ENCODE measurements at places on chromosomes 6 and 20.

DNA sequence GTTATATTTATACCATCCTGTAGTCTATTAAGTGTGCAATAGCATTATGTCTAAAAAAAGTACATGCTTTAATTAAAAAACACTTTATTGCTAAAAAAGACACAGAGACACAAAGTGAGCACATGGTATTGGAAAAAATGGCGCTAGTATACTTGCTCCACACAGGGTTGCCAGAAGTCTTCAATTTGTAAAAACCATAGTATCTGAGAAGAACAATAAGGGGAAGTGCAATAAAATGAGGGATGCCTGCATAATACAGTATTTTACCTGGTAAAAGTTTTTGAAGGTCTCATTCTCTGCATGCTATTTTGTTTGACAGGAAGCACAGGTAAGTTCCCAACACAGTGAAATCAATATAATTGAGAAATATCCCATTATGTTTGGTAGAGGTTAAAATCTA is 1.6 kb downstream of the NOX3 start:
- no peak for DNase-seq

GRCh38 chr6:70843328-70843918 is 113.4 kb downstream of the B3GAT2 start:
- DNase-seq, result no peak

DNA sequence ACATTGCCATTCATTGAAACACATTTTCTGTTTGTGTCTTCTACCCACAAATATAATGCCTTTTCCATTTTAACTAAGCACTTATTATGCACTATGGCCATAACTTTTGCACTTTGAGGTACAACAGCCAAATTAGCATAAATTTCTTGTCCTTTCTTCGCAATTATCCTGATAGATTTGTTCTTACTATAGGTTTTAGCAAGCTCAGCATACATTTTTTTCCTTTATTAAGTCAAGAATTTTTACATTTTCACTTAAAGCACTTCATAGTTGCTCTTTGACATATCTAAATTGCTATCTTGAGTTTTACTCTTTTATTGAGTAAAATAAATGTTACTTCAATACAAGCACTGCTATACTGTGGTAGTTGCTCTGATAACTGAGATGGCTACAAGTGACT is 5.8 kb downstream of the DEFB114 start:
- DNase-seq, result no peak

GRCh38 chr20:48051794-48052474 is 266.7 kb upstream of the SULF2 start:
- DNase-seq, result peak; percentile 78

DNA sequence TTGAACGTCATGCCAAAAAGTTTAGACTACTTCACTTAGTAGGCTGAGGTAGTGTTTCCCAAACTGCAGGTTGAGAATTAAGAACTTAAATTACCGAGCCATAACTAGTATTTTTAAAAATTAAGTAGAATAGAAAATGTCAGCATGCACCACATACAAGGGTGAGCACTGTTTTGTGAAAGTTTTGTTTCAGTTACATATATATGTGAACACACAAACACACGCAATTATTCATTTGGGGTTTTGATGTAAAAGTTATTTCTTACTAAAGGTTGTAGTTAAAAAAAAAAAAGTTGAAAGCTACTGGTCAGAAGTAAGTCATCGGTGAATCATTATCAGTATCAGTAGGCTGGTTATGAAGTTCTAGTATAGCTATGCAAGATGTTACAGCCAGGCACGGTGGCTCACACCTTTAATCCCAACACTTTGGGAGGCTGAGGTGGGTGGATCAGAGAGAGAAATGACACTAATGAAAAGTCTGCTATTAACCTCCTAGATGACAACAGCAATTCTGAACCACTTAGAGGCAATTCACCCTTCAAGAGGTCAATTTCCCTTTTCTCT is 24.1 kb downstream of the FASTKD5 start:
- DNase-seq, result no peak

GRCh38 chr6:90251295-90251992 is 45.2 kb downstream of the BACH2 start:
- no peak for DNase-seq

DNA sequence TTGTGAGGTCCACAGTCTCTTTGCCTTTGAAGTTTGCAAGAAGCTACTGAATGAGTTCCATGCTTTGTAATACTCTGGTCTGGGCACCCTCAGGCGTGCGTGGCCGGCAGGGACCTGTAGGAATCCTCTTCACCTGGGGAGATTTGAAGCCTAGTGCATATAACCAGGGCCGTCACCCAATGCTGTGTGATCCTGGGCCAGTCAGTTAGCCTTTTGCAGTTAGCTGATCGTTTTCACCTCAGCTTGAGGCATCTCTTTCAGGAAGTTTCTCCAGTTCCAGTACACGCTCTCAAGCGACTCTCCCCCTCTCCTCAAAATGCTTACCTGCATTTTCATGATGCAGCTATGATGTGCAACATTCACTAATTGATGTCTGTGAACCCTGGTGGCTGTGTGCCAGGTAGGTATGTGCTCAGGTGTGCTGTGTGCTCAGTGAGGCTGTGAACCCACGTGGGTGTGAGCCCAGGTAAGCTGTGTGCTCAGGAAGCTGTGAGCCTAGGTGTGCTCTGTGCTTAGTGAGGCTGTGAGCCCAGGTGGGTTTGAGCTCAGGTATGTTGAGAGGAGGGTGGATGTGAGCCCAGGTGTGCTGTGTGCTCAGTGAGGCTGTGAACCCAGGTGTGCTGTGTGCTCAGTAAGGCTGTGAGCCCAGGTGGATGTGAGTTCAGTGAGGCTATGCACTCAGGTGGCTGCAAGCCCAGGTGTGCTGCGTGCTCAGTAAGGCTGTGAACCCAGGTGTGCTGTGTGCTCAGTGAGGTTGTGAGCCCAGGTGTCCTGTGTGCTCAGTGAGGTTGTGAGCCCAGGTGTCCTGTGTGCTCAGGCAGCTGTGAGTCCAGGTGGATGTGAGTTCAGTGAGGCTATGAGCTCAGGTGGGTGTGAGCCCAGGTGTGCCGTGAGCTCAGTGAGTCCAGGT is 120.4 kb downstream of the PHACTR3 start:
- DNase-seq, result peak; percentile 49

DNA sequence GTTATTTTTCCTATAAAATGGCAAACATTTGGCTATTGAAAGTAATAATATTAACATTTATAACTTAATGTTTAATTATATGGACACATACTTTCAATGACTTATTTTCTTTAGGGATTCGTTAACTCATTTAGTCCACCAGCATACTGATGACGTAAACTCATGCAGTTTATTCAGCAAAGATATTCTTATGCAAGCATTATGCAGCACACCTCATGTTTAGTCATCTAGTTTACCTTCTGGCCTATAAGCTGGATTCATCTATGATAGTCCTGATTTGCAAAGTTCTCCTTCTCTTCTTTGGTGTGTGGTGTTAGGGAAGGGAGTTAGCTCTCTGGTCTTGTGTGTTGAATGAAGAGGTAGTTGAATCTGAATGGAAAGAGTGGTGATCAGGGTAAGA is 60.0 kb downstream of the OR2J2 start:
- no peak for DNase-seq

- DNase-seq, result no peak
Measured at GRCh38 chr20:10848810-10849370, 175.1 kb upstream of the JAG1 start.

DNA sequence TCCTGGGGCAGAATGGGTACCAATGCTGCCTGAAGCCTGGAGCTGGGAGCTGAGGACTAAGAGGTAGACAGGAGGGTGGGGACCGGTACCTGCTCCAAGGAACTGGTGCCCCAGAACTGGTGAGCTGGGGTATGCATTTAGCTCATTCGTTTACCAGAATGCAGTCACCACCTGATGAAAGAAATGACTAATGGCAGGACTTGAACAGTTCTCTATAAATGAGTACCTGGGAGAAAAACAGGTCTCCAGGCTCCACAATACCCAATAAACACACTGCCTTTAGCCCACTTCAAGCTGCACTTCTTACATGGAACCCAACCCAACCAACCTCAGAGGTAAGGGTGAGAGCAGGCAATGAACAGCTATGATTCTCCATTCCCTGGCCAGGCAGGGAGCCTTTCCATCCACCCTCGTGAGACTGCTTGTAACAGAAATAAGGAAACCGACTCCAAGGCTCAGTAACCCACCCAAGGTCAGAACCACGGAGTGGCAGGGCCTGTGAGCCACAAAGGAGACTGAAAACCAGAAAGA is 15.4 kb downstream of the FKBP1A start:
- no peak for DNase-seq

GRCh38 chr6:169161572-169162167 is 92.0 kb downstream of the THBS2 start:
- no peak for DNase-seq

GRCh38 chr6:73648166-73648565 is 5.6 kb downstream of the SLC17A5 start:
- no peak for DNase-seq

DNA sequence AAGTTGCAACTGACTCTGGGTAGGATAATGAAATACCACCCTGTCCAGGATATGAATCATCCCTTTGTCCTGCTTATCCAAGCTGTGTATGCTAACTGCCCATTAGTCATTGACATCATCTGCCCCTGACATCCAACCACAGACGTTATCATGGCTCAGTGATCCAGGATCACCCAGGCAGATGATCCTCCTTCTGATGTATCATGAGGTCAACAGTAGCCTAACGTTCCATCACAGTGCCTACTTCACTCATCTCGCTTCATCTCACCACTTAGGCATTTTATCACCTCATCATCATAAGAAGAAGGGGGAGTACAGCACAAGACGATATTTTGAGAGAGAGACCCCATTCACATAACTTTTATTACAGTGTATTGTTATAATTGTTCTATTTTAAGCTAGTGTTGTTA is 13.4 kb upstream of the BTN3A2 start:
- DNase-seq, result no peak

DNA sequence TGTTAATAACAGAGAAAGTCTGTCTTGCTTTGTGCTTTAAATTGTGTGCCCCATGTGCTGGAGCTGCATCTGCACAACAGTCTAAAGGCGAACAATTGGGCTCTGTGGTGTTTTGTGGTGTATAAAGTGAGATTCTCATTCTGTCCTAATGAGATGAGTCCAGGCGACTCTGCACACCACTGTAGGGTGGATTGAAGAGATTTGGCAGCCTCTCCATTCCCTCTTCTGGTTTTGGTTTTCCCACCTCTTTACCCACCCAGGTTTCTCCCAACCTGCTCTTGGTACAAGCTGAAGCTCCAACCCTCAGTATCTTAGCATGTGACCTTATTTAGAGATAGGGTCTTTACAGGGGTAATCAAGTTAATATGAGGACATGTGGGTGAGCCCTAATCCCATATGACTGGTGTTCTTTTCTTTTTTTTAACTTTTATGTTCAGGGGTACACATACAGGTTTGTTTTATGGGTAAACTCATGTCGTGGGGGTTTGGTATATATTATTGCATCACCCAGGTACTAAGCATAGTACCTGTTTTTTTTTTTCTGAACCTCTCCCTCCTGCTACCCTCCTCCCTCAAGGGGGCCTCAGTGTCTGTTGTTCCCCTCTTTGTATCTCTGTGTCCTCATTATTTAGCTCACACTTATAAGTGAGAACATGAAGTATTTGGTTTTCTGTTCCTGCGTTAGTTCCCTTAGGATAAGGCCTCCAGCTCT is 217.6 kb upstream of the DTNBP1 start:
- DNase-seq, result no peak

DNA sequence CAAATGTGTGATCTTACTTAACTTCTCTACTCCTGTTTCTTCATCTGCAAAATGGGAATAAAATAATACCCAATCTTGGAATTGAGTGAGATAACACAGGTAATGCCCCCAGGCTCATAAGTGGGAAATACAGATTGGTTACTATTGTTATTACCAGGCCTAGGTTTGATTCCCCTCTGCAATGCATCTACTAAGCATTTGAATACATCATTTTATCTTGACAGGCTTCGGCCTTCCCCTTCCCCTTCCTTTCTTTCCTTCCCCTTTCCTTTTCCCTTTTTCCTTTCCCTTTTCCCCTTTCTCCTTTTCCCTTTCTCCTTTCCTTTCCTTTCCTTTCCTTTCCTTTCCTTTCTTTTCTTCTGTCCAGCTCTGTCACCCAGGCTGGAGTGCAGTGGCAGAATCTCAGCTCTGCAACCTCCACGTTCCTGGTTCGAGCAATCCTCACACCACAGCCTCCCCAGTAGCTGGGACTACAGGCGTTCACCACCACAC is 7.3 kb upstream of the HNF4A start:
- no peak for DNase-seq

DNA sequence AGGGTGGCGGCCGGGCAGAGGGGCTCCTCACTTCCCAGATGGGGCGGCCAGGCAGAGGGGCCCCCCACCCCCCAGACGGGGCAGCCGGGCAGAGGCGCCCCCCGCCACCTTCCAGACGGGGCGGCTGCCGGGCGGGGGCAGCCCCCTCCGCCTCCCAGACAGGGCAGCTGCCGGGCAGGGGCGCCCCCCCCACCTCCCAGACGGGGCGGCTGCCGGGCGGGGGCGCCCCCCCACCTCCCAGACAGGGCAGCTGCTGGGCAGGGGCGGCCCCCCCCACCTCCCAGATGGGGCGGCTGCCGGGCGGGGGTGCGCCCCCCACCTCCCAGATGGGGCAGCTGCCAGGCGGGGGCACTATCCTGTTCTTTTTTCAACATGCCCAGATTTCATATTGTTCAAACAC is 78.2 kb upstream of the DST start:
- no peak for DNase-seq

DNA sequence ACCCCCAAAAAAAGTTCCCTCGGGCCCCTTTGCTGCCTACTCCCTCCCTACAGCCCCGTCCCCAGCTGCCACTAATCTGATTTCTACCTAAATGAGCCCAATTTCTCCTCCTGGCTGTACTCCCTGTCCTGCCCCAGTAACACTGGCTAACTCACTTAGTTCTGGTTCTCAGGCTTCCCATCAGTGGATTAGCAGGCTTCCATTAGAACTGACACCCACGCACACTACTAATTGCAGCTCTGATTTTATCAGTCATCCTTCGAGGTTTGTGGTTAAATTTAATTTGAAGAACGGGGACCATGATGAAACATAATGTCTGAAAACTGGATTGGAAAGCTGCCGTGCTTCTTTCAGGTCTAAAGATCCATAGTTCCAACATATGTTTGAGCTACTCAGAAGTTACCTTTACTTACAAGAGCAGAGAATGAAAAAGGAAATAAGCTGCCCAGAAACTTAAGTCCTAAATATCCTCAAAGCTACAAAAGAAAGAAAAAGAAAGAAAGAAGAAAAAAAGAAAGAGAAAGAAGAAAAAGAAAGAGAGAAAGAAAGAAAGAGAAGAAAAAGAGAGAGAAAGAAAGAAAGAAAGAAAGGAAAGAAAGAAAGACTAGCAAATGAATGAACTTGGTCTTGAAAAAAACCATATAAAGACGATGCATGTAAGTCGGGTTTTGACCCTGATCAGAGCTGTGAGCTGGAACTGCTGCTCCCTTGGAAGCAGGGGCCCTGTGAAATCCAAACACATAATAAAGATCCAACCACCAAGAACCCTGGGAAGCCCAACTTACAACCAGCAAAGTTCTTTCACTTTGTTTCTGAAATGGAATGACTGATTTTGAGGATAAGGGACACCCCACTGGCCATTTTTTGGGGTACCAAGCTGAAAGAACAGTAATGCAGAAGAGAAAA is 51.7 kb downstream of the CNKSR3 start:
- no peak for DNase-seq

- DNase-seq, result no peak
Measured at GRCh38 chr6:132382630-132383175, 18.6 kb downstream of the MOXD1 start.

Measured in DMS79 (cell line).